ENCODE measurements at places on chromosomes 5 and 9. TPM values are rescaled to one million over a fixed set of nuclear protein-coding genes. Genes with fewer than 3 reads are reported as not detected.

The UBE2QL1 gene
- total RNA-seq = not detected

The MYOT gene
- not detected for total RNA-seq

The NUTM2G gene
- total RNA-seq = not detected

The FCN1 gene
- total RNA-seq = not detected

The ANKRD55 gene
- not detected for total RNA-seq

The DNLZ gene
- total RNA-seq = 26.5 TPM

The SPINK7 gene
- total RNA-seq = not detected

DNA sequence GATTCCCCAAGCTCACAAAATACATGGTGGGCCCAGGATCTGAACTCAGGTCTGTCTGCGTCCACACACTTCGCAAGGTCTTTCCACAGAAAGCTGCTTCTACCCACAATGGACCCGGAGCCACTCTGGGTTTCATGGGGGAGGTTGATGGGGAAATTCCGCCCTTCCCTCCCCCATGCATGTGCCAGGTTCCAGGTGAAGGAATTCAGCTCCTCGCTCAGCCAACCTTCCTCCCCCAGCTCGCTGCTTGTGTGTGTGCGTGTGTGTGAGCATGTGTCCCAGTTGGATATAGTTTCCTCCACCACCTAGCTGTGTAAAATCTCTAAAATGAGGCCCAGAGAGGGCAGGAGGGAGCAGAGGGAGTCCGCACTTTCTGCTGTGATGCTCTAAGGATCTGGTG is 1.0 kb downstream of the PTGS1 start:
- no peak for DNase-seq

DNA sequence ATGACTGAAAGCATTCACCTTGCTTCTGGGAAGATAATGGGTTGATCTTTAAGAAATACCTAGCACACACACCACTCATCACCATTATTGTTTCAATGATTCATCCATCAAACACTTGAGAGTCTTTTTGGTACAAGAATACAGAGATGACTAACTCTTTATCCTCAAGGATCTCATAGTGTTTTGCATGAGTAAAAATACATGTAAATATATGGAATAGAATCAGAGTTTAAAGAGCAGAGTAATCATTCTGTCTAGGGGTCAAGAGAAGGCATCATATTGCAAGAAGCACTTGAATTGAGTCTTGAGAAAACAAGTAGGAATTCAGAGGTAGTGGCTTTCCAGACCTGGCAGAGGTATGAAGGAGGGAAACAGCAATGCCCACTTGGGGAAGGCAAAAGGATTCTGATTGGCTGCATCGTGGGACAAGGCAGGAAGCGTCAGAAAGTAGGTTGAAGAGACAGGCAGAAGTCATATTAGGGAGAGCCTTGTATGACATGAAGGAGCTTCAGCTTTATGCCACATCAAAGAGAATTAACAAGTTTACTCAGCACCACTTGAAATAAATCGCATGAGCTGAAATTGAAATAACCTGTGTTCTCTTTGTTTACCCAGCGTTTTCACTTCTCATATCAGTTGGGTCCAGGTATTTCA is 542.5 kb downstream of the TLE1 start:
- peak; percentile 2 for DNase-seq

DNA sequence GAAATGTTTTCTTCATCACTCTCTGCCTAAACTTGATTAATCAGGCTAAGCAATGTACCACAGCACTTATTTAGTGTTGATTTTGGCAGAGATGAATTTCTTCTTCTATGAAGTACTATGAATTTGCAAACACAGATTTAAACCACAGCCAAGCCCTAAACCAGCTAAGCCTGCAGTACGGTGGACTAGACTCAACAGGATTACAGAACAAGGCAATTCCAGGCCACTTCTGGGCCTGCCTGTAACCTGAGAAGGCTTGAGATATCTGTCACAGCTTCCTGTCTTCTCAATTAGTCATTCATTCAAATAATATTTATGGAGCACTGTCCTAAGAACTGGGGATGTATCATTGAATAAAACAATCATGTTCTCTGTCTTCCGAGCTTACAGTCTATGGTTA is 32.4 kb upstream of the CAST start:
- peak; percentile 54 for DNase-seq

DNA sequence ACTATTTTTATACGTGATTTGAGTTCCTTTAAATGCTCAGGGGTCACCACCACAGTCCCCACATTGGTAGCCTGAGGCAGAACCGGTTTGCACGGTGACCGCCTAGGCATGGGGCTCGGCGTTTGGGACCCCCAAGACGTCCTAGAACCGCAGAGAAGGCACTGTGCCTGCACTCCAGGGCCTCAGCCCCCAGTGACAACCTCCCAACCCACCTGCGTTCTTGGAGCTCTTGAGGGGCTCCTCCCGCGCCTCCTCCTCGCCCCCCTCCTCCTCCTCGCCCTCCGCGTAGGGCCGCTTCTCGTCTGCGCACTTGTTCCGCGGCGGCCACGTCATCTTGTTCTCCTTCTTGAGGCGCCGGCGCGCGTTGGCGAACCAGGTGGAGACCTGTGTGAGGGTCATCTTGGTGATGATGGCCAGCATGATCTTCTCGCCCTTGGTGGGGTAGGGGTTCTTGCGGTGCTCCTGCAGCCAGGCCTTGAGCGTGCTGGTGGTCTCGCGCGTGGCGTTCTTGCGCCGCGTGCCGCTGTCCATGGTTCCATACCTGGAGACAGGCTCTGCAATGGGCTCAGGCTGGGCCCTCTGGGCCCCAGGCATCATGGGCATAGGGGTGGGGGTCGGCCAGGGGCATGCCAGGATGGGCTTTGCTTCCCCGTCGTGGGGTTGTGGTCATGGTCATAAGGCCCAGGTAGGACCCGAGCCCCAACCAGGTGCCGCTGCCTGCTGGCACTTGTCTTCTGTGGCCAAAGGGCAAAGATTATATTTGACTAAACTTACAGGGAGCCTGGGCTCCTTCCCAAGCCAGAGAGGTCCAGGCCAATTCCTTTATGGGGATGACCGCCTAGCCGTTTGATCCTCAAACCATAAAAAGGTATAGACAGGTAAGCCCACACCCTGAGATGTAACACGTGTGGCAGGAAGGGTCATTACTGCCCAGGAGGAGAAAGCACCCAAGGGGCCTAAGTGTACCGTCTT is 3.1 kb downstream of the IRX4 start:
- DNase-seq = no peak

GRCh38 chr9:4422495-4422894 is 67.8 kb upstream of the SLC1A1 start:
- DNase-seq = no peak

GRCh38 chr5:167626341-167627123 is 664.9 kb upstream of the WWC1 start:
- DNase-seq = no peak

DNA sequence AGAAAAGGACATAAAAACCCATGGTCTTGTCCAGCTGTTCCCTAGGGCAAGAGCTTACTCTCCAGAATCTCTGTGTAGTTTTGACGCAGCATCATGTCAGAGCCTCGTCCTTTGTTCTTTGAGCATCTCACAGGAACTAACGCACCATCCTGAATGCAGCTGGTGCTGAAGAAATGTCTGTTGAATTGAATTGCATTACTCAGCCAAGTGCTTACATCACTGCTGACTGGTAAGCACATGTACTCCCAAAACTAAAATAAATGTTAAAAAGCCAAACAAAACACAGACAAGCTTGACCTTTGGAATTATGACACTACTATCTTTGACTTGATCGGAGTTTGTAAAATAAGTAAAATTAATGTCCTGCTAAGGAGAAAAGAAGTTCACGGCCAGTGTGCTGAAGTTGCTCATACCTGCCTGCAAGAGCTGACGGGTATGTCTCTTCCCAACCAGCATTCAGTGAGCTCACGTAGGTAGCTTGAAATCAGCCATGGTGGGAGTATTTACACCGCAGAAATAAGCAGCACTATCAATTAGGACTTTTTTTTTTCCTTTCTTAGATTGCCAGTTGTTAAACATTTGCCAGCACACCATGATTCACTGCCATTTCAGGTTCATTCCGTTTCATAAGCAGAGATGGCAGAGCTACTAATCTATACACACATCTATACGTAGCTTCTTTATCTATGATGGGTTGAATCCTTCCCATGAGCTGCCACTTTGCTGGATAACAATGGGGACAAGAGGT is 310.6 kb upstream of the MSX2 start:
- no peak for DNase-seq

GRCh38 chr9:136656795-136657611 is 5.7 kb upstream of the EGFL7 start:
- no peak for DNase-seq

GRCh38 chr9:130426467-130426773 is 18.3 kb upstream of the ASS1 start:
- no peak for DNase-seq

- no peak for DNase-seq
Observed at GRCh38 chr9:2693056-2693455, 24.3 kb upstream of the KCNV2 start.

- DNase-seq = no peak
Observed at GRCh38 chr5:75364571-75365280, 27.7 kb downstream of the HMGCR start.

DNA sequence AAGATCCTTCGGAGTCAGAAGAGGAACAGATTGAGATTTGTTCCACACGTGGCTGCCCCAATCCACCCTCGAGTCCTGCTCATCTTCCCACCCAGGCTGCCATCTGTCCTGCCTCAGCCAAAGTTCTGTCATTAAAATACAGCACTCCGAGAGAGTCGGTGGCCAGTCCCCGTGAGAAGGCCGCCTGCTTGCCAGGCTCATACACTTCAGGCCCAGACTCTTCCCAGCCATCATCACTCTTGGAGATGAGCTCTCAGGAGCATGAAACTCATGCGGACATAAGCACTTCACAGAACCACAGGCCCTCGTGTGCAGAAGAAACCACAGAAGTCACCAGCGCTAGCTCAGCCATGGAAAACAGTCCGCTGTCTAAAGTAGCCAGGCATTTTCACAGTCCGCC is 85.9 kb downstream of the GOLPH3 start:
- no peak for DNase-seq

DNA sequence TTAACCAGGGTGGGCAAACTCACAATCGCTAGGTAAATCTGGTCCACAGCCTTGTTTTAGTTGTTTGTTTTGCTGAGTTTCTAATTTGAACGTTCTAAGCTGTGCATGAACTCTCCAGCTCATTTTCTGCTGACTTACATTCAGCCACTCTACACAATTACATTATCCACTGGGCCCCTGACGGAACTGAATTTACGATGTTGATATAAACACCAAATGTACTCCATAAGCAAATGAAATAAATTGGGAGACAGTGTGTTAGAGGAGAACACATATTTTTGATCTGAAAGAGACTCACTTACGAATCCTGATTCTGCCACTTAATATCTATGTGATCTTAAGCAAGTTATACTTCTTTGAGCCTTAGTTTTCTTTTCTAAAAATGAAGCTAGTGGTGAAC is 393.4 kb downstream of the ZNF608 start:
- DNase-seq = no peak

- no peak for DNase-seq
Observed at GRCh38 chr5:6410421-6410820, 32.1 kb upstream of the MED10 start.

- no peak for DNase-seq
Observed at GRCh38 chr5:170551622-170552021, 47.8 kb downstream of the KCNIP1 start.

DNA sequence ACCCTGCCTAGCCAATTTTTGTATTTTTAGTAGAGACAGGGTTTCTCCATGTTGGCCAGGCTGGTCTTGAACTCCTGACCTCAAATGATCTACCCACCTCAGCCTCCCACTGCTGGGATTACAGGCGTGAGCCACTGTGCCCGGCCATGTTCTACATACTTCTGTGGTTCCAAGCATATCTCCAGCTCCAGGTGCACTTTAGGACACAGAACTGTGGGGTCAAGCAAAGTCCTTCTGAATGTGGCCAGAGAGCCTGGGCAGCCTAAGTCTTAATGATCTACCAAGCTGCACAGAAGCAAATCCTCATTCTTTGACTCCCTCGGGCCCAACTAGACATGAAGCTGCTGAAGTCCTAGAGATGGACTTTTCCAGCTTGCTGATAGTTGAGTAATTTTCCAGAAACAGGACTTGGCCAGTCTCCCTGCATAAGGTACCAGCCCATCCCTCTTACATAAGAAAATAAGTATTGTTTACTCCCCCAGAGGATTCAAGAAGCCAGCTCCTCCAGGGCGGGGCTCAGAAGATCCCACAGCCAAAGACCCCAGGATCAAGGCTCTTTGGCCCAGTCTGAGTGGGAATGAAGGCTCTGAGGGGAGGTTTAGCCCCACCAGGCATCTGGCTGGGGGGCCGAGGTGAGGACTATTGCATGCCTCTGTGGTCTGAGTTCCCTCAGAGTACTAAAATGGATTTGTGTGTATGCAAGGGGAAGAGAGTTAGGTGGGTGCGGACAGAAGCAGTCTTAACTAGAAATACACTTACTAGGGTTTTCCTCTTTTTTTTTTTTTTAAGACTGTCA is 8.7 kb downstream of the CLTB start:
- DNase-seq = no peak

- no peak for DNase-seq
Observed at GRCh38 chr5:141942185-141942857, 15.7 kb downstream of the PCDH12 start.

DNA sequence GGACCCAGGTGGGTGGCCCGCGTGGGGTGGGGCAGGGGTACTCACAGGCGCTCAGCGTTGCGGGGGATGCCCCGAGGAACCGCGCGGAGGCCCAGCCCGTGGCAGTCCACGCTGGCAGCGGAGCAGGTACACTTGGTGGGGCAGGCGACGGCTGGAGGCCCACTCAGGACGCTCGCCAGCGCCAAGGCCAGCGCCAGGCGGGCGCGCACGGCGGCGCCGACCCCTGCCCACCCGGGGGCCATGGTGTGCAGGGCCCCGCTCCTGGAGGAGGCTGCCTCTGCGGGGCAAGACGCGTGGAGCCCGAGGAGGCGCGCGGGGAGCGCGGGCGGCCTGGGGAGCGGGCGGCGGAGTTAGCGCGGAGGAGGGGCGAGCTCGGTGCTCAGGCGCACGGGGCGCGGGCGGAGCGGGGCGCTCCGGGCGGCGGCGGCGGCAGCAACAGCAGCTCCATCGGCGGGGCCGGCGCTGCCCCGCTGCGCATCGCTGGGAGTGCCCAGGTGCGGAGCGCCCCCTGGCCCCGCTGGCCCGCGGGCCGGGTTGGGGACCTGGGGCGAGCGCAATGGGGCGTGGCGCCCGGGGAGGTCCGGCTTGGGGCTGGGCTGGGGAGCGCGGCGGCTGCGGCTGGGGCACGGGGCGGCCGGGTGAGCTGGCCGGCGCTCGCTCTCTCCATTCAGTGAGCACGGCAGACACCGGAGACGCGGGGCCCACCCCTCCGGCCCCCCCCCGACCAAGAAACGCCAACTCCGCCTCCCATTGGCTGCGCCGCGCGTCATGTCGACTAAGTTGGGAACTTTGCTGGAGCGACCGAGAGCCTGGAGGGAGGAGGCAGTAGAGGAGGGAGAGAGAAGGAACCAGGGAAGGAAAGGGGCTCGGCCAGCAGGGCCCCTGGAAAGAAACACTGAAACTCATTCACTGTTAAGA is at the start of gene SLIT3:
TSS of gene SLIT3 (minus strand) at position 672 of the 918 bp plus-strand sequence. CDS start at position 242, 430 bp downstream.
- DNase-seq = no peak
